ENCODE measurements at places on chromosomes 2 and 18.

- no peak for DNase-seq
Observed at GRCh38 chr2:195356026-195356425, 301.0 kb upstream of the SLC39A10 start.

- DNase-seq: no peak
Observed at GRCh38 chr2:135246711-135247270, 194.7 kb downstream of the RAB3GAP1 start.

GRCh38 chr18:59655676-59656075 is 41.5 kb downstream of the CCBE1 start:
- DNase-seq: no peak

DNA sequence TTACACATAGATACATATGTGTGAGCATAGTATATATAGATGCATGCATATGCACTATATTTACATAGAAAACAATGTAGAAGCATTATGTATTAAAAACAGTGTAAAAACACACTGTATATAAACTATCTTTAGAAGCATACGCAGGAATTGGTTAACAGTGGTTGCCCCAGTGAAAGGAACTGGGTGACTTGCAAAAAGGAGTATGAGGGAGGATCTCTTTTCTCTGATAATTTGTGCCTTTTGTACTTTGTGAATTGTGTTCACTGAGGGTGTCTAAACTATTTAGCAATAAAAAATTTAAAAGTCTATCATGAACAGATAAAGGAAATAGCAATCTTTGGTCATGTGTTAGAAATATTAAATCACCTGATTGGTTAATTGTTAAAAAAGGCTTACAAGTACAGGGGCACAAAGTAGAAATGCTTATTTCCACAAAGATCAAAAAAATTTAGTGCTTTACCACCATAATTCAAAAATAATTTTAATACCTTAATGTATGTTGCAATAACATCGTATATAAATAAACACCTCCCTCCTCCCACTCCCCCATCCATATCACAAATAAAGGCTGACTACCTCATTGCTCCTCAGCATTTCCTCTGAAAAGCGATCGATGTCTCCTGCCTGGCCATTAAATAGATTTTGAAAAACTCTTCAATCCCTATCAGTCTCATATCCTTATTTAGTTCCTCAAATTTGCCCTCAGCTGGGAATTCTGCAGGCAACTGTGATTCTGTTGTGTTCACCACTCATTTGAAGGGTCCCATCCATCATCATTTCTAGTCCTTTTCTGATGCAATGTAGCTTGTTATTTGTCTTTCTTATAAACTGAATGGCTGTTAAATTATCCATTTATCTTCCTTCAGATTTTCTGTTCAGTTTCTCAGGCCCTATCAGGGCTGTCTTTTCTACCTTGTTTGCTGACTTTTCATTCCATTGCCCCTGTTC is 257.3 kb downstream of the AGPS start:
- no peak for DNase-seq

DNA sequence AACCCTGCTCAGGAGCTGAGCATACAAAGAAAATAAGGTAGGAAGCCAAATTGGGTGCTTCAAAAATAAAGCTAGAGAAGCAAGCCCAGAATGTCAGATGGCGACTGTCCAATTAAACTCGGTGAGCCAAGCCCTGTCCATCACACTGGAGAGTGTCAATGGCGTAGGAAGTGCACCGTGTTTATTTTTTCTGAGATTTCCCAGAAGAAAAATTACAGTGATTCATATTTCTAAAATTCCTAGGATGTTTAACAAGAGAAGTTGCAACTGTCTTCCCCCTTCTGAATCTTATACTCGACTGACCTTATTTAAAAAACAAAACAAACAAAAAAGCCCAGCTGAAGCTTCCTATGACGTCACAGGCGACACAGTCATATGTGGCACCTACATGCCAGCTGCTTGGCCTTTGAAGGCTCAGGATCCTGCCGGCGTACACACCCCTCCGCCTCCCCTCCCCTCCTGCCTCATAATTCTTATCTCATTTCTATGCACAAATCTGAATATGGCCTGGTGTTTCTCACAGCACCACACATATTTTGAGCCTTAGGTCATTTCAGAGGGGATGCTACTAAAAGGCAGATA is 60.8 kb downstream of the MBP start:
- DNase-seq: peak; percentile 77

DNA sequence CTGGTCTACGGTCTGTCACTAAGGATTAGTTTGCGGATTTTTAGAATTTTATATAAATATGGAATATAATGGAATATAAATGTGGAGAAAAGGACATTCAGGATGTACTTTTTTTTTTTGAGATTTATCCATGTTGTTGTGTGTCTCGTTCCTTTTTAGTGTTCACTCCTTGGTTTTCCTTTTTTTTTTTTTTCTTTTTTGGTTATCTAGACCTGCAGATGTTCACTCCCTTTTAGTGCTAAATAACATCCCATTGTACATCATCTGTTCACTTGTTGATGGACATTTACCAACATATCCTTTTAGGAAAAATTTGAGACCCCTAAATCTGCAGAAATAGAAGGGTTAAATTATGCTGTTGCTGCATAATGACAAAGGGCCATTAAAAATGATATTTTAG is 25.5 kb upstream of the RPL37A start:
- DNase-seq: no peak
